ENCODE measurements at places on chromosomes 1 and 21.

GRCh38 chr1:48472638-48473037 is 634 bp upstream of the SPATA6 start:
- no peak for DNase-seq

DNA sequence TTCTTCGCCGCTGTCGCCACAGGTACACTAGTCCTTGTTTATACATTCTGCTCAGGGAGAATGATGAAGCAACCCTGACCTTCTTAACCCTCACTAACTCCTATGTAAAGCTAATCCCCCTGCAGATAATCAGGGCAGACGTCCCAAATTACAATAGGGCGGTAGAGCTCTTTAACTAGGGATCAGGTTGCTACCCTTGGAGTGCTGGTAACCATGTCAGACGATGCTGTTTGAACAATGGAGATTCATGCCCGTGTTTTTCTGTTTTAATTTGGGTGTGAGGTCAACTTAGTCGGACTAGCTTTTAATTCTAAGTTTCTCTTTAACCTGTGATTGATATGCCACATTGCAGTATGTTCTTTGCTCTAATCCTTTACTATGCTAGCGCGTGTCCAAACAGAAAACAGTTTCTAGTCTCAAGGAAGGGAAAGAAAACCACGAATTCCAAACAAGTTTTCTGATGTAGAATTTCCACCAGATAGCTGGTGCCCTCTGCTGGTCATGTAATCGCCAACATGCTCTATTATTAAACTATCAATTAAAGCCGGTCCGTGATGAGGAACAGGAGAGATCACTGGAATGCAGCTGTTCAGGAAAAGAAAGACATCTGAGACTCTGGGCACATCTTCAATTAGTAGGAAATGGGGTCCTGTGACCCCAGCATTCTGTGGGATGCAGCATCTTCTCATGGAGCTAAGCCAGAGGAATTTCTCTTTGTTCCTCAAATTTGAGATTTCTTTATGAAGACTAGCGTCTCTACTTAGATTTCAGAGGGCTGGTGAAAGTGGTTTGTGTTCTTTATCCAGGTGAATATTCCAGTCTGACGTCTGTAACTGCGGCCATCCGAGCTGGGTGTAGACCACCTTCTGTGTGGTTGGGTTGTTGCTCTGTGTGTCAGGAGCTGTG is 18.3 kb upstream of the VAMP3 start:
- peak; percentile 47 for DNase-seq

DNA sequence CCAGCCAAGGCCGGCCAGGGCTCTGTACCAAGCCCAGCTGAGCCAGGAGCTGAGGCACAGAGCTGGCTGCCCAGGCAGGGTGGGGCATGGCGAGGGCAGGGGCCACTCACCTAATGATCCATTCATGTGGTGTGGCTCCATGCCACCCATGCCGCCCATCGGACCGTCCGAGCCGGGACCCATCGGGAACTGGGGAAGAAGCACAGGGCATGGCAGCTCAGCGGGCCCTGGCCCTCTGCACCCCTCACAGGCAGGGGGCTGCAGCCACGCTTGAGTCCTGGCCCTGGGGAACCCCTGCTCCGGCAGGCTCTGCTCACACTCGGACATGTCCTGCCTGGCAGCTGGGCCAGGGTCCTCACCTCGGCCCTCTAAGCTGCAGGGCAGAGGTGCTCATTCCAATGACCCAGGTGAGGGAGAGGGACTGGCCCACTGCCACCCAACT is 28.7 kb downstream of the MRPL37 start:
- DNase-seq: no peak

DNA sequence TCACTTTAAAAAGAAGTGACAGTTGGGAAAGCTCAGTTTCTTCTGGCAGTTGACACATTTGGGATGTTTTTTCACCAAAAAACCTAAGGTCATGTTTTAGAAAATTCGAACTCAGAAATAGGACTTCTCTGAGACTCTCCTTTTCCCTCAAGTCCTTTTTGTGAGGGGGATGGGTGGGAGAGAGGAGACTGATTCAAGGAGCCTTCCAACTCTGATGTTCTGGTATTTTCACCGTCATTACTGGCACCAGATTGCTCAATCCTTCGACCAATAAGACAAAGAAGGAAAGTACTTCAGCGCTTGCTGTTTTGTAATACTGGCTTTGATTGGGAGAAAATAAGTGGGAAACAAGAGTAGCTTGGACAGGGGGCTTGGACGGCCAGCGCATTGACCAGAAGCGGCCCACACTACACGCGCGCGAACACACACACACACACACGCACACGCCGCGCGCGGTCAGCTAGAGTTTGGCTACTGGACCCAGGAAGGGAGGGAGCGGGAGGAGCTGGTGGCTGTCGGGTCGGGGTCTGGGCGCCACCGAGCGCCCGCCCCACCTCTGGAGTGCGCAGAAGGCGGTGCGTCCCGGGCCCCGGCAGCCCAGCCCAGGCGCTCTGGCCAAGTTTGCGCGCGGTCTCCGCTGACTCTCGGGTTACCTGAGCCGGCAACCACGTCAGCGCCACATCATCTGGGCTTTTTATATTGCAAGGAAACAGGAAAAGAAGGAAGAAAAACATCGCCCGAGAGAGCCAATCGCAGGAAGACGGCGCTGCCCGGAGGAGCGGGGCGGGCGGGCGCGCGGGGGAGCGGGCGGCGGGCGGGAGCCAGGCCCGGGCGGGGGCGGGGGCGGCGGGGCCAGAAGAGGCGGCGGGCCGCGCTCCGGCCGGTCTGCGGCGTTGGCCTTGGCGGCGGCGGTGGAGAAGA is at the start of gene KCNK1:
Gene KCNK1, plus strand, starts transcription at position 855 of the 921 bp plus-strand sequence. Its CDS starts 66 bp downstream, at position 921.
- peak; percentile 77 for DNase-seq

Measured in K562 (cell line).